ENCODE measurements at places on chromosomes 2 and 18.

GRCh38 chr2:210577263-210578071, 21.1 kb downstream of the CPS1 start:
- DNase-seq, result no peak

- DNase-seq, result no peak
Measured at GRCh38 chr18:78981394-78981831, 1.8 kb downstream of the SALL3 start.

DNA sequence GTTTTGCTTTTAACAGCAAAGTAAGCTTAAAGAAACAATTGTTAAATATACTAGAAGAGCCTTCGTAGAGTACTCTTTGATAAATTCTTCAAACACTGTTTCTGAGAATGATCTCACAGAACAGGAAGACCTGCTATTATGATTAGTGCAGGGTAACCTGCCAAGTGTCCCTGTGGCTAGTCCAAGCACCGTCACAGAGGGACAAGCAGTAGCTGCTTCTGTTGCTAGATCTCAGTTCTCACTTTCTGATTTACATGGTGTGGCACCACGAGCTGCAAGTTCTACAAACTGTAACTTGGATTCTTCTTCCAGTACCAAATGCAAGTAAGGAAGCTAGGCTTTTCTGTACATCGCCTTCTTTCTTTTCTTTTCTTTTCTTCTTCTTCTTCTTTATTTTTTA, 121.5 kb downstream of the PIEZO2 start:
- DNase-seq, result no peak

DNA sequence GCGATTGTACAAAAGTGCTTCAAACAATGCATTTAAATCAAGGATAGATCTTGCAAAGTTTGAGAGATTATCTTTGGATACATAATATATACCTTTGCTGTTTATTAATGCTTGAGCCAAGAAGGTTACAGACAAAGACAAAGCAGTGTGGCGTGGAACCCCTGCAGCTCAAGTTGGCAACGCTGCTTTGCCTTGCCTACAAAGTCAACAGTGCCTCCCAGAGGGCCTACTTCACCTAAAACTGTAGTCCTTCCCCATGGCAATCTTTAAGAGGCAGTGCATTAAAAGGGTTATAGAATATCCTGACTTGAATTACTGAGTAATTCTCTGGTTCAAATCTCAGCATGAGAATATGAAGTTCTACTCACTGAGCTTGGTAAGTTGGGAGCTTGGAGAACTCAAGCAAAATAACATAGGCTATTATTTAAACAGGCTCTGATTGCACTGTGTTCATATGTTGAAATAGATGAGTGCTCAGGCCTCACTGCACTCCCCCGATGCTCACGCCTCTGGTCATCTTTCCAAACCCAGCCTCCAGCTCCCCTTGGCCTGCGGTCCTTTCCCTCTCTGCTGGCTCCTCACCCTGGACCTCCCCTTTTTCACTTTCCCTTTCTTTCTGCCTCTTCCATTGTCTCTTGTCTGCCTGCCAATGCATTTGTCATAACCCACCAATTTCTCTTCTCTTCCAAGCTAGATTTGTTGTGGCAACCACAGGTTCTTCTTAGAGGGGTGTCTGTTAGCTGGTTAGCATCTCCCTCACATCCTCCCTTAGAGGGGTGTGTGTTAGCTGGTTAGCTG, 96.5 kb downstream of the MYT1L start:
- DNase-seq, result no peak

DNA sequence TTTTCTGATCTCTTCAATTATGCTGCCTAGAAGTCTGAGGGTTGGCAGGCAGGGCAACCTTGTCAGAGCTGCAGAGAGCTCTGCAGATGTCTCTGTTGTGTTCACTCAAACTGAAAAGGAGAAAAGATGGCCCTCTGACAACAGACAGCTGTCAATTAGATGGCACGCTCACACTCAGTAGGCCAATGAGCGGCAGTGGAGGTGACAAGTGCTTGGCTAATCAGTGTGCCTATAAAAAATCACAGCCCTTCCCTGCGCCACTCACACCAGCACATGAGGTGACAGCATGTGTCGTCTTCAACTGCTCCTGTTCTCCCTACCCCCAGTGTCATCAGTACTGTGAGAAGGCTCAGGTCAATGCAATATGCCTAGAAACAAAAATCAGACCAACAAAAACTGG, 203.9 kb downstream of the TCF4 start:
- DNase-seq, result no peak

- no peak for DNase-seq
Measured at GRCh38 chr2:64773461-64774118, 119.9 kb upstream of the SERTAD2 start.

DNA sequence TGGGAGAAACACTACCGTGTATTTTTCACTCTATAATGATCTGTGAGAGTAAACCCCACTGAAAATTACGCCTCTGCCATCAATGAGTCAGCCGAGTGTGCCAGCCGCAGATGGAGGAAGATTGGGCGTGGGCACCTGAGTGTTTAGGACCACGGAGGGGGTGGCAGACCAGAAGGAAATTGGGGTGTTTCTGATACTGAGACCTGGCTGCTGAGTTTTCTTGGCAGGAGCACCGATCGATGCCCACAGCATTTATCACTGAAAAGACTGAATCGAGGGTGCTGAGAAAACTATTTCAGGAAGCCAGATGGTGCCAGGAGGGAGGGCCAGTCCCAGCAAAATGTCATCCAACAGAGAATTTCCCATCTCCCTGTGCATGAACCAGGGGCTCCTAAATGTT, 91.9 kb upstream of the TPO start:
- DNase-seq, result no peak

DNA sequence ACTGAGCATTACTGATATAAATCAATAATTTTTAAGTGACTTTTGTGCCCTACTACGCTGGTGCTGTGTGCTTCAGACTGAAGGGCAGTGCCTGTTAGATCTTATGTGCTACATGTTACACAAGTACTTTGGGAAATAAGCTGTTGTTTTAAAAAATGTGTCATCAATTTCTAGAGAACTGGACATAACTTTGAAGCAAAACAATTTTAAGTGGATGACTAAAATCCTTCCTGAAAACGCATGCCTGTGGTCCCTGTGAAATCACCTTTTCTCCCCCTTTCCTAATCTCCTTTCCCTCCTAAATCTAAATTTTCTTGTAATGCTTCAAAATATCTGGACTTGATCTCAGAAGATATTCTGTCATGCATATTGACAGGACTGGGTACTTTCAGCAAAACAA, 7.1 kb upstream of the IL1RL1 start:
- no peak for DNase-seq

GRCh38 chr2:38602136-38602731, 494 bp downstream of the HNRNPLL start:
- DNase-seq, result peak; percentile 15

DNA sequence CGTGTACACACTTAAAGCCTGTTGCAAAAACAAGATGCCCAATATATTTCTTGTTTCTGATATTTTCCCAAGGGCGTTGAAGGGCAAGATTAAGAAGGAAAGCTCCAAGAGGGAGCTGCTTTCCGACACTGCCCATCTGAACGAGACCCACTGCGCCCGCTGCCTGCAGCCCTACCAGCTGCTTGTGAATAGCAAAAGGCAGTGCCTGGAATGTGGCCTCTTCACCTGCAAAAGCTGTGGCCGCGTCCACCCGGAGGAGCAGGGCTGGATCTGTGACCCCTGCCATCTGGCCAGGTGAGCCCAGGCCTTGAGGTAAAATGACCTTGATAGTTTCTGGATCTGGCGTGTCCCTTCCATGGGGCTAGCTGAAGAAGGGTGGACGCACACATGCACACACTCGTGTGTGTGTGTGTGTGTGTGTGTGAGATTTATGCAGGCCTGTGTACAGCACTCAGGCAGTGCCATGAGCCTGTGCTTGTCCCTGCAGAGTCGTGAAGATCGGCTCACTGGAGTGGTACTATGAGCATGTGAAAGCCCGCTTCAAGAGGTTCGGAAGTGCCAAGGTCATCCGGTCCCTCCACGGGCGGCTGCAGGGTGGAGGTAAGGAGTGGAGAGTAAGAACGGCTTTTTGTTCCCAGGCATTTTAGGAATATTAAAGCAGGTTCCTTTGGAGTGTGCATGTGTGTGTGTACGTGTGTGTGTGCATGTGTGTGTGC, 23.6 kb downstream of the MLPH start:
- no peak for DNase-seq

DNA sequence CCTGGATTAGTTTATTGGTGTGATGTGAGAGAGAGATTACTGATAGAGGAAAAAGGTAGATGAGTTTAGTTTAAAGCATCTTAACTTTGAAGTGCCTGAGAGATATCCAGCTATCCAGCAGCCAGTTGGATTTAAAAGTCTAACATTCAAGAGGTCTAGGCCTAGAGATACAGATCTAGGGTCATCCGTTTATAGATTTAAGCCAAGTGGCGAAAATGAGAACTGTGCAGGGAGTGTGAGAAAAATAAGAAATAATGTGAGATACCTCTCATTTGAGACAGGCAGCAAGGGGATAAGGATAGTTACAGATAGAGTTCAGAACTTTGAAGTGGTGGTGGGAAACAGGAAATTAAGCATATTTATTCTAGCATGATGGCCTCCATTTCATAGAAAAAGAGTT, 5.3 kb upstream of the ORC2 start:
- DNase-seq, result no peak

- DNase-seq, result no peak
Measured at GRCh38 chr18:48679236-48679635, 140.4 kb downstream of the CTIF start.

Data from stimulated activated CD8-positive, alpha-beta memory T cell treated with anti-CD3 and anti-CD28 coated beads, Interleukin-4, amount 100 ng/mL, for 24 hours (primary cell).